ENCODE measurements at places on chromosomes 3 and 15. TPM values are rescaled to one million over a fixed set of nuclear protein-coding genes. Genes with fewer than 3 reads are reported as not detected.

KIF23 gene
- polyA plus RNA-seq, result 14.6 TPM

SEMA3F gene
- 14.7 TPM for polyA plus RNA-seq

IQCF5 gene
- not detected for polyA plus RNA-seq

HES1 gene
- 1.3 TPM for polyA plus RNA-seq

SNX33 gene
- 17.4 TPM for polyA plus RNA-seq

ALDH1L1 gene
- not detected for polyA plus RNA-seq

CORO2B gene
- polyA plus RNA-seq, result 16.1 TPM

EBLN2 gene
- 3.2 TPM for polyA plus RNA-seq

MAP6D1 gene
- 6.1 TPM for polyA plus RNA-seq

NPAP1 gene
- polyA plus RNA-seq, result not detected

SST gene
- not detected for polyA plus RNA-seq

MYRIP gene
- not detected for polyA plus RNA-seq

GATM gene
- polyA plus RNA-seq, result 0.07 TPM

C3orf20 gene
- polyA plus RNA-seq, result not detected

ERICH6 gene
- not detected for polyA plus RNA-seq

LDHAL6B gene
- not detected for polyA plus RNA-seq

PIERCE2 gene
- 3.0 TPM for polyA plus RNA-seq

TEX55 gene
- polyA plus RNA-seq, result not detected

TRANK1 gene
- 26.1 TPM for polyA plus RNA-seq

MESP2 gene
- 0.22 TPM for polyA plus RNA-seq

CLDN11 gene
- 445 TPM for polyA plus RNA-seq

SCN11A gene
- 0.05 TPM for polyA plus RNA-seq

TIGIT gene
- not detected for polyA plus RNA-seq

LRRC2 gene
- polyA plus RNA-seq, result 4.2 TPM

DAZL gene
- polyA plus RNA-seq, result not detected

HYKK gene
- 3.6 TPM for polyA plus RNA-seq

CCRL2 gene
- polyA plus RNA-seq, result 0.16 TPM

LSAMP gene
- 24.1 TPM for polyA plus RNA-seq

FBLN2 gene
- polyA plus RNA-seq, result 23.9 TPM

GREM1 gene
- 2,326 TPM for polyA plus RNA-seq

FANCD2OS gene
- polyA plus RNA-seq, result not detected

SLC24A1 gene
- polyA plus RNA-seq, result 5.5 TPM

TLR9 gene
- 0.05 TPM for polyA plus RNA-seq

HRH1 gene
- 24.6 TPM for polyA plus RNA-seq

FSIP1 gene
- polyA plus RNA-seq, result 0.43 TPM

SCG5 gene
- 44.4 TPM for polyA plus RNA-seq

ZNF620 gene
- polyA plus RNA-seq, result 0.69 TPM

HRG gene
- polyA plus RNA-seq, result not detected

DISP2 gene
- polyA plus RNA-seq, result 0.36 TPM

ALDH1A2 gene
- 0.68 TPM for polyA plus RNA-seq

TIMMDC1 gene
- 73.1 TPM for polyA plus RNA-seq

AQR gene
- 25.2 TPM for polyA plus RNA-seq

NR2E3 gene
- polyA plus RNA-seq, result 0.16 TPM

KCNMB3 gene
- 0.89 TPM for polyA plus RNA-seq

FAM107A gene
- 0.02 TPM for polyA plus RNA-seq

DCP1A gene
- 27.0 TPM for polyA plus RNA-seq

MKRN3 gene
- polyA plus RNA-seq, result 1.2 TPM

PARL gene
- 45.9 TPM for polyA plus RNA-seq

AADACL2 gene
- not detected for polyA plus RNA-seq

SLCO2A1 gene
- 1.7 TPM for polyA plus RNA-seq

AGBL1 gene
- polyA plus RNA-seq, result not detected

PRSS50 gene
- not detected for polyA plus RNA-seq

EIF4A2 gene
- 498 TPM for polyA plus RNA-seq

SAMMSON gene
- not detected for polyA plus RNA-seq

PIGB gene
- polyA plus RNA-seq, result 19.6 TPM

SKOR1 gene
- polyA plus RNA-seq, result 0.02 TPM

All from AG04450 (cell line).